ENCODE measurements at places on chromosomes 12 and 14.

- no peak for DNase-seq
Observed at GRCh38 chr12:41605545-41606305, 417.6 kb downstream of the PDZRN4 start.

DNA sequence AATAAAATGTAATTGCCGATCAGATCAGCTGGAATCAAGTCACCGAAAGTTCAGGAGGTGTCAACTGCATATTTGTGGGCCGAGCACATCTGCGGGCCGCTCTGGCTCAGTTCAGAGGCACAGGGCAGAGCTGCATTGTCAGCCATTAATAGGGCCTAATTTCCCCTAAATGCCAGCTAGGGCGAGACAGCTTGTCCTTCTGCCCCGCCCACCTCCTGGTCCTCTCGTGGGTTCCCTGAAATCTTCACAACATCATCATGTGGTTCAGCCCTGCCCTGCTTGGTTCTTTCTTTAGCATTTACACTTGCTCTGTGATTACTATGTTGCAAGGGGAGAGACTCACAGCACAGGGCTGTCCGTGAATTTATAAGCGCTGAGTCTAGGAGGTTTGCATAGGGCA is 148.9 kb downstream of the CHST11 start:
- no peak for DNase-seq

DNA sequence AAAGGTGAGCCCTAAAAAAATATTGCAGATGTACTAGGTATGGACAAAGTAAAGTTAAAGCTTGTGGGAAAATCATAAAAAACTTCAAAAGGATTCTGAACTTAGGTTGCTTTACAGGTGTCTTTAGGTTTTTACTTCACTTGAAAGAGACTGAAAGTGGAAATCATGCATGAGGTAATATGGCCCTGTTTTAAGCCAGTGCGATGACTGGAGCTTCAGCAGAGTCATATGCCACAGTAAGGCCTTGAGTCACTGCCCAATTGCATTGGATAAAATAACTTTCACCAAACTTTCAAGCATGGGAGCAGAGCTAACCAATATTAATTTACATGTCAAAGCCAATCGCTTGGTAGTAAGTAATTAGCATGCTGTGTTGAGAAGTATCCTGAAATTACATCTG is 63.9 kb upstream of the TMEM260 start:
- no peak for DNase-seq

DNA sequence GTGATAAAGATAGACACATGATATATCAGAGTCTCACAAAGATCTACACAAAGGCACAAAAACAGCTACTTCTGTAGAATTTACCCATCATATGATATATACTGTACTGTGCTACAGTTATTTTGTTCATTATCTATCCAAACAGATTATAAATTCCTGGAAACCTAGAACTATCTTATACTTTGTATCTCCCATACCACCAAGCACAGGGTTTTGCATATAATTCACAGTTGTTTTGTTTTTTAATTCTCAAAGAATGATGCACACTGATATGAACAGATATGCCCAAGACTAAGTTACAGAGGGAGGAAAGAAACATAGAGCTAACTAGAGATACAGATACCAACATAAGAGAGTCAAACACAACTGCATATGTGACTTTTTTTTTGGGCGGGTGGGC is 3.4 kb downstream of the PRKAG1 start:
- DNase-seq = no peak

DNA sequence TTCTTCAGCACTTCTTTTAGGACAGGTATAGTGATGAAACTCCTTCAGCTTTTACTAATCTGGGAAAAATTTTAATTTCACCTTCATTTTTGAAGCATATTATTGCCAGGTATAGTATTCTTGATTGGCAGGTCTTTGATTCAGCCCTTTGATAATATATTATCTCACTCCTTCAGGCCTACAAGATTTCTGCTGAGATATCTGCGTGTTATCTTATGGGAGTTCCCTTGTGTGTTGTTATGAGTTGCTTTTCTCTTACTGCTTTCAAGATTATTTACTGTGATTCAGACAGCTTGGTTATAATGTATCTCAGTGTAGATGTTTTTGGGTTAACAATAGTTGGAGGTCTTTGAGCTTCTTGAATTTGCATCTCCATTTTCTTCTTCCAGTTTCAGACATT is 87.4 kb downstream of the ATF7IP start:
- no peak for DNase-seq

GRCh38 chr12:10563002-10563401 is 50.4 kb downstream of the MAGOHB start:
- DNase-seq = no peak

All from GOT3 (cell line).